ENCODE measurements at places on chromosomes 1 and 21.
A peak's percentile ranks its signal among the peaks of the same experiment; 100 is the strongest.

GRCh38 chr1:245831518-245831917, 675.6 kb downstream of the SMYD3 start:
- no peak for DNase-seq

- no peak for DNase-seq
Measured at GRCh38 chr21:42608446-42608845, 45.0 kb upstream of the PDE9A start.

- DNase-seq: no peak
Measured at GRCh38 chr1:147201276-147201675, 23.9 kb downstream of the FMO5 start.

DNA sequence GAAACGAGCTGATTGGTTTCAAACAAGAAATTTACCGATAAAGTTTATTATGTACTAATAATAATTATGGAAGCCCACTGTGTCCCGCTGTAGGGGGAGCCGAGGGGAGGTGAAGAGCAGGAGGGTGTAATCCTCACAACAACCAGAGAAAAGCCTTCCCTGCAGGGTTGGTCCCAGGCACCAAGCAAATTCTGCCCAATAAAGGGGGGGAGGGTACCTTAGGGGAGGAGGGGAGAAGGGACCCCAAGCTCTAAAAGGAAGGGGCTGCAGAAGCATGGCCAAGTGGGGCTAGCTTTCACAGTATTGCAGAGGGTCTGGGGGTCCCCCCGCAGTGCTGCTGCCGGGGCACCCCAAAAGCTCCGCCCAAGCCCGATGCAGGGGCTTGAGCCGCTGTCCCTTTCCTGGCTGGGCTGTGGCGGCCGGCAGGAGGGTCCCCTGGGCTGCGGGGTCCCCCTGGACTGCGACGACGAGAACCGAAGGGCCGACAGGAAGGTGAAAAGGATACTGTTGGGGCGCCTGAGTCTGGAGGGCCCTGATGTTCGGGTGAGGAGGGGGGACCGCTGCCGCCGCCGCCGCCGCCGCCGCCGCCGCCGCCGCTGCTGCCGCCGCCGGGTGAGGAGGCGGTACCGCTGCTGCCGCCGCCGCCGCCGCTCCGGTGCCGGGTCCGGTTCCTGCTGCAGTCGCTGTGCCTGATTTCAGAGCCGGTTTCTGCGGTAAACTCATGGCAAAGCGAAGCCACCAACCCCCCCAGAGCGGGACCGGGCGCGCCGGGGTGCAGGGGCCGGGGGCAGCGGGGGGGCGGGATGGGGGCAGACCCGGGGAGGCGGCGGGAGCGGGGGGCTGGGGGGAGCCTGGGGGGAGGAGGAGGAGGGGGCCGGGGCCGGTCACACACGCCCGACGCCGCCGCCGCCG, 771 bp downstream of the EIF4G3 start:
- DNase-seq: peak; percentile 47

- peak; percentile 62 for DNase-seq
Measured at GRCh38 chr1:153678519-153679336, at the start of gene NPR1. Gene NPR1, plus strand, starts transcription at chr1:153678688. Its CDS starts 421 bp downstream, at chr1:153679109.

GRCh38 chr1:38038861-38039260, 7.7 kb downstream of the POU3F1 start:
- DNase-seq: no peak

GRCh38 chr1:18868354-18868753, 8.9 kb upstream of the TAS1R2 start:
- DNase-seq: no peak

DNA sequence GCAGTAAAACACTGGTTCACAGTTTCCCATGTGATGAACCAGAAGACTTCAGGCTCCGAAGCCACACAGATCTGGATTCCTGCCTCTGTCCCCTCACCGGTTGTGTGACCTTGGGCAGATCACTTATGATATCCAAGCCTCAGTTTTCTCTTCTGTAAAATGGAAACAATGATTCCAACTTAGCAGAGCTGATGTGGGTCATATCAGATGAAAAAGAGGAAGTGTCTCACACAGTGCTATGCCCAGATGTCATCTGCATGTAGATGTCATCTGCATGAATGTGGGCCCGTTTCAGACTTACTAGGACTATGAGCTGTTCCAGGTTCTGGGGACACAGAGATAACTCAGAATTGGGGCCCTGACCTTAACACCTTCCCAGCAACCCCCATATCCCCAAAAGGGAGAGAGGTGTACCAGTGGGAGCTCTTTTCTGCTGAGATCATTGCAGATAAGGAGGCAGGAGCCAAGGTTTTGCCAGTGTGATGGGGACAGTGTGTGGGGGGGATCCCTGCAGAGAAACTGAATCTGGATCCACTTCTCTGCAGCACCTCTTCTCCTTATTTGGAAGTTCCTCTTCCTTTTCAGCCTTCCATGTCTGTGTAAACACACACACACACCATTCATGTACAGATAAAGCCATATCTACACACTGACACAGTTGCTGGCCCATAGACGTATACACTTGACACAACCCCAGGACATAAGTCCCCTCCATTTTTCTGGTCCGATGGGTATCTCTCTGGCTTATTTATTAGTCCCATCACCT, 5.0 kb upstream of the ADGRB2 start:
- no peak for DNase-seq

- DNase-seq: peak; percentile 84
Measured at GRCh38 chr1:11908095-11908675, 18.0 kb downstream of the KIAA2013 start.

DNA sequence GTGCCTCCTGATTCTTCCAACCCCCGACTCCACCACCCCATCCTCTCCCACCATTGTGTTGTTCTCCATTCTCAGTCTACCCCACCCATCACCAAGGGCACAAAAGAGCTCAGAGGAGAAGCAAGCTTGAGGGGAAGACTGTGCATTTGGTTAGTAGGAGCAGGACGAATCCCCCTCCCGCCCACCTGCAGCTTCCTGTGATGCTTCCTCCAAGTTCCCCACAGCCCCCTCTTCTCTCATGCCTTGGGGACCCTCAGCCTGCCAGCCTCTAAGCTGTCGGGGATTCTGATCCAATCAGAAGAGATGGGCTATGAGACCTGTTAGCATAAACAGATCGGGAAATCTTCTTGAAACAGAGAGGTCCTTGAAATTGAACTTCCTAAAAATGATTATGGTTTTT, 22.2 kb upstream of the CAPZB start:
- no peak for DNase-seq

DNA sequence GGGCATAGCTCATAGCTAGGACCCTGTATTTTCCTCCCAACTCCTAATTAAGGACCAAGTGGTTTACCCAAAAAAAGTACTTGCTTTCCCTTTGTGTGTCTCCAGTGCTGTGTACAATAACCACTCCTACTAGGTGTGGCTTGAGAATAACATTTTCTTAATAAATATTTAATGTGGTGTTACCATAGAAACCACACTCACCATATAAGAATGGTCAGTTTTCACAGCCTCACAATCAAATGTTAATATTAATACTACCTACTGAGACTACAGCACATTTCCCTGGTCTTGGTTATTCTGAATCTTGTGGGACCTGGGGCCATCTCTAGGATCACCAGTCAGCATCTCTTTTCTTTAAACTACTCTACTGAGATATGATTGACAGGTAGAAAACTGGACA, 83.5 kb upstream of the BCAR3 start:
- DNase-seq: no peak

- DNase-seq: peak; percentile 46
Measured at GRCh38 chr1:183417772-183418491, at the start of gene NMNAT2. Gene NMNAT2, minus strand, starts transcription at chr1:183418380. Its CDS starts 113 bp downstream, at chr1:183418267.

- no peak for DNase-seq
Measured at GRCh38 chr1:157515141-157515540, 37.2 kb downstream of the FCRL5 start.

DNA sequence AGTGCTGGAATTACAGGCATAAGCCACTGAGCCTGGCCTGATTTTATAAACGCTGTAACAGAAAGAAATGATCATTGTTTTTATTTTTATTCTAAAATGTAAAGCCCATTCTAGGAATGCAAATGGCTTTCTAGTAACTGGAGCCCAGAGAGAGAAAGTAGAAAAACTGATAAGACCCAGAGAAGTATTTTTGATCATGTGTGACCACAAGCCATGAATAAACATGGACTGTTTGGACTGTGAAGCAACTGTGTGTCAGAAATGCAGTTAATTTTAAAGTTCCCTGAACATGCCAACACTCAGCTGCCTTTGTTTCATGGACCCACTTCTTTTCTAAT, 39.7 kb downstream of the EIF2B3 start:
- no peak for DNase-seq

DNA sequence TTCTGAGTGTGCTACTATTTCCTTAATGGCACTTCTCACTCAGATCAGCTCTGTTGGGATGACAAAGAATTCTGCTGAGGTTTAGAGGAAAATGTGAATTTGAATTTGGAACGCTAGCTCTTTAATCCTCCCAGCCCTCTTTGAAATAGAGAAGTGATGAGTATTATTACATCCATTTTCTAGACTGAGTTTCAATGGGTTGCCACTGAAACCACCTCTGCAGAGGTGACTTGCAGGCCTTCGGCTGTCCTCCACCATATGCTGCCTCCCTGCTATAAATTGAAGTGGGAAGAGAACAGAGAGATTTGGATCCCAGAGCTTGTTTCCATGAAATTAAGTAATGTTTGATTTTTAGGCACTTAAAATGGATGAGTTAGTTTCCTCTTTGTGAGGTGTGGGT, 363.2 kb upstream of the SNX7 start:
- no peak for DNase-seq

- no peak for DNase-seq
Measured at GRCh38 chr21:36132696-36133095, 2.2 kb upstream of the CBR3 start.

- DNase-seq: no peak
Measured at GRCh38 chr1:1986451-1987141, 17.0 kb downstream of the CFAP74 start.

- DNase-seq: peak; percentile 44
Measured at GRCh38 chr21:38938343-38938742, 132.6 kb downstream of the ETS2 start.

DNA sequence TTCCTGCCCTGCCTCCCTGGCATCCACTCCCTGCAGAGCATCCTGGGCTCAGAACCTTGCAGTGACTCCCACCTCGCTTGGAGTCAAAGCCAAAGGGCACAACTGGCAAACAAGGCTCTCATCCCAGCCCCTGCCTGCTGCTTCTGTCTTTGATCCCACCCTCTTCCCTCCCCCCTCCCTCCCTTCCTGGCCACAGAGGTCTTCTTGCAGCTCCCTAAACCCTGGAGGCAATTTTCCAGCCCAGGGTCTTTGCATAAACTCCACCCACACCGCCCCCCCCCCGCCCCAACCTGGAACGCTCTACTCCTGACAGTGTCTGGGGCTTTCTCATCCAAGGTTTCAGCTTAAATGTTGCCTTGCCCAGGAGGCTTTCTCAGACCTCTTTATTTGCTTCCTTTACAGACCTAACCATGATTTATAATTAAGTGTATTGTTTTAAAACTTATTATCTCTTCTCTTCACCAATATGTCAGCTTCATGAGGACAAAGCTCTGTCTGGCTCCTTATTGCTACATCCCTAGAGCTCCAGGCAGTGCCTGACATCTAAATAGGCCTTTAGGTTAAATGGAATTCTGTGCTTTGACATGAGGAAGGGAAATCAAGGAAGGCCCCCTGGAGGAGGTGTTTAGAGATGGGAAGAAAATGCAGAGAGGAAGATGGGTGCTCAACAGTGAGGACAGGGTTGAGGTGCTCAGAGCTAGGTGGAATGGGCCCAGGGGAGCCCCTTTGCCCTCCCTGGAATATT, 37.7 kb upstream of the PADI1 start:
- DNase-seq: no peak

DNA sequence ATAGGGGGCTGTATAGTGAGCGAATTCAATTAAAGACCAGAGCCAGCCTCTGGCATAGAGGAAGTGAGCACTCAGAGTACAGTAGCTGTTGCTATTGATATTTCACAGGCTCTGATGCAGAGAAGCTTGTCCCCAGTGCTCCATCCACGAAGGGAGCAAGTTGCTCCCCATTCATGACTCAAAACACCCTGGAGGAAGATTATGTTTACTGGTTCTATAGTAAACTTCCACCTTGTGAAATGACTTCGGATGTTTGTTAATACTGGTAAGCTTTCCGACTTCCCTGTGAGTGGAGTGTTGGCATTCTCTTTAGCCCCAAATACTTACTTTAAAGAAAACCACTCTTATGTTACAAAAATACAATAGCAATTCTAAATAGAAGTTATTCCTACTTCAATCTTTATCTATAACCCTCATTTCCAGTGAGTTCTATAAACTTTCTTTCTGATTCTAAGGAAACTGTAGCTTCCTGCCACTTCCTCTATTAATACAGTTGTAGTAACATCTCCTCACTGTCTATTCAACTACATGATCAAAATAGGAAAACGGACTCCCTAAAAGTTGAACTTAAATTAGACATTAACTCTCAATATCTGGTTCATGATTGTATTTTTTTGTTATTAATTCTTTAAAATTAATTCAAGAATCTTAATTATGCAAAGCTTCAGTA, 46.4 kb downstream of the ZNF281 start:
- no peak for DNase-seq

GRCh38 chr21:35328856-35329455, 279.9 kb upstream of the RUNX1 start:
- DNase-seq: no peak

DNA sequence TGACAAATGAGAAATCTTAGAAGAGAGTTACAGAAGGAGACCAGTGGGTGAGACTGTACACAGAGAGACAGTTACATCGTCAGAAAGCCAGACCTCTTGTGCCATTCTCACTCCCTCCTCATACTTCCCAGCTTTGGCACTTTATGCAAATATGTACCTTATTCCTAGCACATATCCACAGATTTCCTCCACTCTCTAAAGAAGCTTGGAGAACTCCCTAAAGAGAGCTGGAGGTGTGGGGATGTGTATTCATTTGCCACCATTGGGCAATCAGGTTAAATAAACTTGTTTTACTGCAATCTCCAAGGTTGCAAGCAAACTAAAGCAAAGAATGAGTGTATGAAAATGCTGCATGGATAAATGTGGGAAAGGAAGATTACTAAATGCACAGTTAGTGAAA, 380.9 kb upstream of the PRMT6 start:
- DNase-seq: no peak

DNA sequence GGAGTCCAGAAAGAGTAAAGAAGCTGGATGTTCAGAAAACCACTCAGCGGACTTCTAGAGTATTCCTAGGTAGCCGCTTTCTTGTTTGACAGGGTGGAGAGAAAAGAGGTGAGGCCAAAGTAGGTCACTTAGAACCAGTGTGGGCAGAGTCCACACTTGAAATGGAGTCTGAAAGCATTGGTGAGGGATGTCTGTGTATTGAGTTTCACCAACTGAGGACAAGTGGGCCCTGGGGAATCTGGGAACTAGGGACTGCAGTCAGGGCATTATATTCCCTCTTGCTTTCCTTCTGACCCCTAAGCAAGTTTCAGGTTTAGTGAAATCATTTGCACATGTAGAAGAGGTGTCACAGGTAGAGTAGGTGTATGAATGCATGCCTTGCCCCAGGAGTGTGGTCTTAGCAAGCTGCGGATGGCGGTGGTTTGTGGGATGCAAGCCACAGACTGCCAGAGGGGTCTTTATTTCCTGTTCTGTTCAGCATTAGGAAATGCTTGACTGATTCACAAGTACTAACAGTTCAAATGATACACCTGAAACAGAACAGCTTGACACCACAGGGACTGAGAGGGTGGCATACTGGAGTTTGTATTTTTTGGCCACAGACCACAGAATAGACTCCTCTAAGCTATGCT, 1.1 kb upstream of the GNG12 start:
- DNase-seq: no peak

GRCh38 chr1:7536891-7537591, 234.1 kb upstream of the VAMP3 start:
- DNase-seq: no peak
